HTR-8/SVneo (cell line): ENCODE measurements at places on chromosomes 13 and 19.

DNA sequence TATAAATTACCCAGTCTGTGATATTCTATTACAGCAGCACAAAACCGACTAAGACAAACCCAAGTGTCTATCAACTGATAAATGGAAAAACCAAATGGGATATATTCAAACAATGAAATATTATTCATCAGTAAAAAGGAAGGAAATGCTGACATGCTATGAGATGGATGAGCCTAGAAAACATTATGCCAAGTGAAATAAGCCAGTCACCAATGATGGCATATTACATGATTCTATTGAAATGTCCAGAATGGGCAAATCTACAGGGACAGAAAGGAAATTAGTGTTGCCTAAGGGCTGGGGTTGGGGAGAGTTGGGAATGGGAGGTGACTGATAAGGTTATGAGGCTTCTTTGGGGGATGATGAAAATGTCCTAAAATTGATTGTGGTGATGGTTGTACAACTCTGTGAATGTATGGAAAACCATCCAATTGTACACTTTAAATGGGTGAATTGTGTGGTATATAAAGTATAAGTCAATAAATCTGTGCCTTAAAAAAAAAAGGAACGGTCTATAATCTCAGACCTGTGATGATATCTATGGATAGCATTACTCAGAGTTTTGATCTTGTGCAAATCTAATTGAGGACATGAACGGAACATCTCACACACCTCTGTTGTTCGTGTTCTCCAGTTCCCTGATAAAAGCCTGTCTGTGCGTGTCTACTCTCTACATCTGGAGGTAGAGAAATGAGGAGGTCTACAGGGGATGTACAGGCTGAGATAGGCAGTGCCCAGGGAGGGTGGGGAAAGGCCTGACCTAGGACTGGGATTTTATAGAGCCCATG, 49.0 kb downstream of the TNFRSF19 start:
- DNase-seq = no peak

GRCh38 chr19:16527334-16527935, 14.8 kb downstream of the CHERP start:
- DNase-seq = no peak

- no peak for DNase-seq
Observed at GRCh38 chr19:58166708-58167280, 16.1 kb upstream of the ZNF274 start.

GRCh38 chr19:54420383-54421168, 5.3 kb downstream of the TTYH1 start:
- DNase-seq = no peak

DNA sequence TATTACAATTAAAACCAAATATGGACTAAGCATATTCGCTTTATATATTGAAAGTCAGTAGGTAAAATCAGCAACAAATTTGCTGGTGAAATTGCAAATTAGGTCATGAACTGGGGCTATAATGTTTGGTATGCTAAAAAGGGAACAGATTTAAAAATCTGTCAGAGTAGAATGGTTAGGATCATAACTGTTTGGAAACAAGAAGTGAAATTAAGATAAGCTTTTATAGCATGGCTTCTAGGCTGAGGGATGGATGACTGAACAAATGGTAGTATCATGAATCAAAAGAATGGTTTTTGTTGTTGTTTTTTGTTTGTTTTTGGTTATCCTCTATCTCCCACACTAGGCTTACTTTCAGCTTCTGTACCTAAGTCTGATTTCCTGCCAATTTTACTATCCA, 1090.4 kb downstream of the PCDH9 start:
- no peak for DNase-seq

- DNase-seq = no peak
Observed at GRCh38 chr19:38210458-38210987, 13.5 kb downstream of the DPF1 start.

- DNase-seq = no peak
Observed at GRCh38 chr13:85508683-85509329, 290.4 kb downstream of the SLITRK6 start.

DNA sequence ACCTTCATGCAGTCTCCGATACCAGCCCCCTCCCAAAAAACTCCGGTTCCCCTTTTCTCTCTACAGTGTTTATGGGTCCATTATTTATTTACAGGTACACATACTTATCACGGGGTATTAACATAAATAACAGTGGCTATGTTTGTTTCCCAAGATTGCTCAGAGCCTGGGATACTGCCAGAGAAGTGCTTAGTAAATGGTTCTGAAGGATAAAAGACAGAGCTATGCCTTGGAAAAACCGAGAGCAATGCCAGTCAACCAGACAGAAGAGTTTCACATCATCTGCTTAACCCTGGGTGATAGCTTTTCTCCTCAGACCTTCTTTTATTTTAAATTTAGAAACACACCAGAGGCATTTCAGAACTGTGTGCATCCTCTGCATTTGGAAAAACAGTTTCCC, 61.3 kb downstream of the NUFIP1 start:
- DNase-seq = no peak

- no peak for DNase-seq
Observed at GRCh38 chr19:56642711-56643459, at the start of gene SMIM17. SMIM17 (plus strand) TSS chr19:56643159; CDS start chr19:56645668, 2,509 bp downstream.

GRCh38 chr13:48944221-48944620, 31.5 kb upstream of the FNDC3A start:
- no peak for DNase-seq

DNA sequence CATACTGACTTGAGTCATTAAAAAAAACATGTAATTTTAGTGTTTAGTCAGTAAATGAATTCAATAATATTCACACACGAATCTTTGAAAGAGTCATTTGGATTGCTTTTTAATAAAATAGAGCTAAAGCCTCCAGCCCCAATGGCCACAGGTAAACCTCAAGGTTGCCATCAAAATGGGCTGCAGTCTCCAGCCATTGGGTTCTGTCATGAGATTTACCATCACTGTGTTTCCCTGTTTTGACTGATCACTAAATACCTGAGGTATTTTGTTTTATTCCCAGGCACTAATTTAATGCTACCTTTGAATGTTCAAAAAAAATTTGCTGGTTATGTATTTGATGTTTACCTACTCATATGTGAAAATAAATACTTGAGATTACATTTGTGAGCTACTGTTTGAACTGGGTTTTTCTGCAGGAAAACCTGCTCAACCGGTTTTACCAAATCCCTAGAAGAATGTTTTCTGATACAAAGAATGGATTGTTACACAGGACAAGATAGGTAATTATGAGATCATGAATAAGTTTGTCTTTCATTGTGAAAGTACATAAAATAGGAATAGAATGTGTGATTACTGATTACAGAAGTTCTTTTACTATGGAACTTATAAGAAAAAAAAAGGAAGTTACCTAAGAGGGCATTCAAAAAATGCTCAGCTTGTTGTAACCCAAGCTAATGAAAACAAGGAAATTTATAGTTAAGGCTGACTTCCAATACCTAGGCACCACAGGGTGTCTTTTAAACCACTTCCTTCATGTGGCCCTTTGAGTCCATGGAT, 391.3 kb downstream of the EFNB2 start:
- no peak for DNase-seq

DNA sequence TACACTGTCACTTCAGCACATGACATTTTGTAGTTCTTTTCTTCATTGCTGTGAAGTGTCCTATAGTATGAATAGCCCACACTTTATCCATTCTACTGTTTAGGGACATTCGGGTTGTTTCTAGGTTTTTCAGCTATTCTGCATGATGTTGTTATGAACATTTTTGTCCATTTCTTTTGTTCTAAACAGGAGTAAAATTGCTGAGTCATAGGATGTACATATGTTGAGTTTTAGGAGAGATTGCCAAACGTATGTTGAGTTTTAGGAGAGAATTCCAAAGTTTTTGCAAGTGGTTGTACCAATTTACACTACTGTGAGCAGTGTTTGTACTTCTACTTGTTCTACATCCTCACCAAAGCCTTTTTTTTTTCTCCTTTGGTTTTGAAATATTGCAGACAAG, 115.0 kb downstream of the MTUS2 start:
- DNase-seq = no peak

DNA sequence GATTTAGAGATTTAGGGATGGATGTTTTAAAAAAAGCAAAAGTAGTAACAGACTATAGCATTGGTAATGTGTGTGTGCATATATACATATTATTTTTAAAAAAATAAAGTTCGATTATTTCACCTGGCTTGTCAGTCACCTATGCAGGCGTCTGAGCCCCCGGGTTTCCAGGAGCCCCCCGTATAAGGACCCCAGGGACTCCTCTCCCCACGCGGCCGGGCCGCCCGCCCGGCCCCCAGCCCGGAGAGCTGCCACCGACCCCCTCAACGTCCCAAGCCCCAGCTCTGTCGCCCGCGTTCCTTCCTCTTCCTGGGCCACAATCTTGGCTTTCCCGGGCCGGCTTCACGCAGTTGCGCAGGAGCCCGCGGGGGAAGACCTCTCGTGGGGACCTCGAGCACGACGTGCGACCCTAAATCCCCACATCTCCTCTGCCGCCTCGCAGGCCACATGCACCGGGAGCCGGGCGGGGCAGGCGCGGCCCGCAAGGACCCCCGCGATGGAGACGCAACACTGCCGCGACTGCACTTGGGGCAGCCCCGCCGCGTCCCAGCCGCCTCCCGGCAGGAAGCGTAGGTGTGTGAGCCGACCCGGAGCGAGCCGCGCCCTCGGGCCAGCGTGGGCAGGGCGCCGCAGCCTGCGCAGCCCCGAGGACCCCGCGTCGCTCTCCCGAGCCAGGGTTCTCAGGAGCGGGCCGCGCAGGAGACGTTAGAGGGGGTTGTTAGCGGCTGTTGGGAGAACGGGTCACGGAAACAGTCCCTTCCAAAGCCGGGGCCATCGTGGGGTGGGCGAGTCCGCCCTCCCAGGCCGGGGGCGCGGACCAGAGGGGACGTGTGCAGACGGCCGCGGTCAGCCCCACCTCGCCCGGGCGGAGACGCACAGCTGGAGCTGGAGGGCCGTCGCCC, 840 bp upstream of the CCNA1 start:
- DNase-seq = no peak

DNA sequence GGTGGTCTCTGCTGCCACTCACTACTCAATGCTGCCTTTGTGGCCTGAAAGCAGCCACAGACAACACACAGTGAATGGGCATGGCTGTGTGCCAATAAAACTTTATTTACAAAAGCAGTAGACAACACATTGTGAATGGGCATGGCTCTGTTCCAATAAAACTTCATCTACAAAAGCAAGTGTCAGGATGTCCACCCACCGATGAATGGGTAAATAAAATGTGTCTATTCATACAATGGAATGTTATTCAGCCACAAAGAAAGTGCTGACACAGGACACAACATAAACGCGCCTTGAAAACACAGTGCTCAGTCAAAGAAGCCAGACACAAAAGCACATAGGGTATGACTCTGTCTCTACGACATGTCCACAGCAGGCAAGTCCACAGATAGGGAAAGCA, 20.1 kb downstream of the ZSCAN5A start:
- no peak for DNase-seq

DNA sequence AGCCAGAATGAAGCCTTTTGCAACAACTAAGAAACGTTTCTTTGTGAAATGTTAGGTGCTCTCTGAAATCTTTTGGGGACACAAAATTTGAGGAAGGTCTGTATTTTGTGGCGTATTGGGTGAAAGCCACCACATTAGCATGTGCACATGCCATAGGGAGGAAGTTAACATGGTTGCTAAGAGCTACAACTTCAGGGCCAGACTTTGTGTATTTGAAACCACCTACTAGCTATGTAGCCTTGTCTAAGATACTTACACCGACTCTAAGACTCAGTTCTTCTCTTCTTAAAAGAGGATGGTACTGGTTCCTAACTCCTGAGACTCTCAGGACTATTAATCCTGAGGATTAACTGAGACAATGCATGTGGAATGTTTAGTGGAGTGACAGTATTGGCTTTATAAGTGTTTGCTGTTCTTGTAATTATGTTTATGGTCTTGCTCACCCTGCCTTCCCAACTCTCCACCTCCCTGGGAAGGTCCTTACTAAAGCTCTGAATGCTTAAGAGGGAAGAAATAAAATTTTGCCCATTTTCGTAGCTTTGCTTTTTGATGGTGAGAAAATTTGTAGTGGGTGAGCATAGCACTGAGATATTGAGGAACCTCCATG, 15.5 kb downstream of the SERP2 start:
- no peak for DNase-seq

- no peak for DNase-seq
Observed at GRCh38 chr13:94997126-94997525, 284.8 kb upstream of the SOX21 start.

DNA sequence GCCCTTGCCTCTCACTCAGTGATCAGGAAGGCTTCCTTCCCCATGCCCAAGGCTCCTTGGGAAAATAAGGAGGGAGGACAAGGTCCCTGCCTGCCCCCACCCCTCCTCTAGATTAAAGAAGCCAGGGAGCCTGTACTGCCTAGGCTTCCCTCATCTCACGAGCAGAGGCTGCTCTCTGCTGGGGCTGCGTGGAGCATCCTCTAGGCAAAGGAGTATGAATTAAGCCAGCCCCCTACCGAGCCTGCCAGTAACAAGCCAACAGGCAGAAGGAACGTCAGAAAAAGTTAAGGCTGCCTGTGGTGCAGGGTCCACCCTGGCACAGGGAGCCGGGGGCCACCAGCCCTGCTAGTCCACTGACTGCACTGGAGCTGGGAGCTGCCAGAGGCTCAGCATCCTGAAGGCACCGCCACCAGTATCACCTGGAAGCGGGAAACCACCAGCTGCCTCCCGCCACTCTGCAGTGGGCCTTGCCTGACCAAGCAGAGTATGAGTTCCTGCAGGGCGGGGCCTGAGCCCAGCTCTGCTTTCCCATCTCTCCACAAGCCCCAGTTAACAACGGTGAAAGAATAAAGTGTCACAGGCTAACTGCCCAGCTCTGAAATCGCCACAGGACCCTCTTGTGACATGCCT, 6.8 kb downstream of the NAPA start:
- DNase-seq = no peak

GRCh38 chr19:823565-824121, 1.9 kb upstream of the PLPPR3 start:
- peak; percentile 60 for DNase-seq

DNA sequence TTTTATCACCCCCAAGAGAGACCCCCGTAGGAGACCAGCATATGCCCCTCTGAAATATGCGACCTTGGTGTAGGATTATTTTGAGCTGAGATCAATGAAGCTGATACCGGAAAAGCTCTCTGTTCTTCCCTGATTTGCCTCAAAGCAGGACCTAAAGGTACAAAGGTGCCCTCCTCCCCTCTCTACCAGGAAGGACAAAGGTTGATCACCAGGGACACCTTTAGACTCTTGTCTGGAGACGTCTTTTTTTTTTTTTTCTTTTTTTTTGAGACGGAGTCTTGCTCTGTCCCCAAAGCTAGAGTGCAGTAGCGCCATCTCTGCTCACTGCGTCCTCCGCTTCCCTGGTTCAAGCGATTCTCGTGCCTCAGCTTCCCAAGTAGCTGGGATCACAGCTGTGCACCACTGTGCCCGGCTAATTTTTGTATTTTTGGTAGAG, 792 bp upstream of the PEX11G start:
- no peak for DNase-seq

- no peak for DNase-seq
Observed at GRCh38 chr13:76992548-76993001, 694 bp downstream of the CLN5 start.

GRCh38 chr19:1874554-1875185, 10.6 kb downstream of the ABHD17A start:
- DNase-seq = no peak

DNA sequence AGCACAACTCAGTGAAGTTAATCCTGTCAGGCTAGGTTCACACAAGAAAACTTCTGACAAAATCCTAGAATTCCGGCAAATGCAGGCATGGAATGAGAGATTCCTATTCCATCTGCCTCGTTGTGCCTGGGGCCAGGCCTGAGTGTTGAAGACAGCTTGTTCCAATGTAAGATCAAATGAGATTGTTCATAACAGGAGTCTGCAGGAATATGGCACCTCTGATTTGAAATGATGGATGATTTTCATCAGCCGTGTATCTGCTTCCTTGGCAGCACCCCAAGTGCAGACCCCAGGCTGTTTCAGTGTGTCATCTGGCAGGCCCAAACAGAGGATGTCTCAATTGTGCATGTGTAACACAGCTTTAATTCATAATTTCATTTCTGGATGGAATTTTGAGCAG, 35.3 kb upstream of the SACS start:
- DNase-seq = no peak
